HFFc6 (cell line): ENCODE measurements at places on chromosomes 11 and 22. TPM values are rescaled to one million over a fixed set of nuclear protein-coding genes. Genes with fewer than 3 reads are reported as not detected.

The KLHL35 gene
- total RNA-seq, result not detected in 3 replicates

The PDE3B gene
- not detected in 3 replicates for total RNA-seq

The TRPC6 gene
- total RNA-seq, result not detected in 3 replicates

The ACR gene
- total RNA-seq, result not detected in 3 replicates

The TRIM48 gene
- total RNA-seq, result not detected in 3 replicates

The ZC3H12C gene
- 3.4 to 4.5 TPM (median 3.8 TPM) in 3 replicates for total RNA-seq

The GGT5 gene
- 0.20 to 0.28 TPM in 2 of 3 replicates, not detected in the other for total RNA-seq

The C11orf21 gene
- not detected in 3 replicates for total RNA-seq

The OR52E1 gene
- total RNA-seq, result not detected in 3 replicates

The SCUBE2 gene
- total RNA-seq, result 0.31 to 0.64 TPM (median 0.45 TPM) in 3 replicates

- peak; percentile 23 for DNase-seq
- peaks cover 63% of the 10 kb centered on the region for H3K4me1 ChIP-seq
- no peaks in the 10 kb centered on the region; the same call in 1 of the 2 replicates for H3K27me3 ChIP-seq
- peak overlapping the region; percentile 57 for H3K27ac ChIP-seq
- no peak overlapping the region for H3K4me3 ChIP-seq
These were observed 8.6 kb downstream of the REXO2 start for GRCh38 chr11:114447892-114448291.

GRCh38 chr11:117918366-117919255 is 10.6 kb downstream of the TMPRSS13 start:
- H3K36me3 ChIP-seq, result no peaks in the 10 kb centered on the region
- no peak for DNase-seq
- peaks cover 43% of the 10 kb centered on the region for H3K27me3 ChIP-seq
- no peak overlapping the region for H3K27ac ChIP-seq

DNA sequence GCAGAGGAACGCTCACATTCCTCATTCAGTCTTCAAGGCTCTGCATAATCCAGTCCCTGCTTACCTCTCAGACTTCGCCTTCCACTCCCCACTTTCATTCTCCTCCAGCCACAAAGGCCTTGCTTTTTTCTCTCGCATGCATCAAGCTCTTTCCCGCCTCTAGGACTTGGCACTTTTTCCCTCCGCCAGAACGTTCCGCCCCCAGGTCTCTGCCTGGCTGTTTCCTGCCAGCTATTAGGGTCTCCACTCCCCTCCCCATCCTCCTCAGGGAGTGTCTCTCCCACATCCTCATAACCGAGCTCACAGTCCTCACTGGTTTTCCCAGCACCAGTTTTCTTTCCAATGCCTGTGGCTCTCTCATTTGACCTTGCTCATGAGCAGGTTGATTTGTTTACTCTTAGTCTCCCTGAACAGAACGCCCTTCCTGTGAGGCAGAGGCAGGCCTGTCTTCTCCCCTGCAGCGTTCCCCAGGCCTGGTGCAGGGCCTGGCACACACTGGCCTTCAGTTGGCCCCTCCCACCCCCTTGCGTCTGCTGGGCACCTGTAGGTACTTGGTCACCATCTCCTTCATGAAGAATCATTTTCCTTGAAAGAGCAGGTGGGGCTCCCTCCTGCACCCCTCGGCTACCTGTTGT is 75.2 kb downstream of the RTL6 start:
- no peak overlapping the region for H3K27ac ChIP-seq
- peaks cover 6% of the 10 kb centered on the region; the same call in 1 of the 2 replicates for H3K36me3 ChIP-seq
- no peak for DNase-seq
- peaks cover 14% of the 10 kb centered on the region for H3K27me3 ChIP-seq
- no peak overlapping the region for H3K4me3 ChIP-seq
- H3K4me1 ChIP-seq, result no peaks in the 10 kb centered on the region

DNA sequence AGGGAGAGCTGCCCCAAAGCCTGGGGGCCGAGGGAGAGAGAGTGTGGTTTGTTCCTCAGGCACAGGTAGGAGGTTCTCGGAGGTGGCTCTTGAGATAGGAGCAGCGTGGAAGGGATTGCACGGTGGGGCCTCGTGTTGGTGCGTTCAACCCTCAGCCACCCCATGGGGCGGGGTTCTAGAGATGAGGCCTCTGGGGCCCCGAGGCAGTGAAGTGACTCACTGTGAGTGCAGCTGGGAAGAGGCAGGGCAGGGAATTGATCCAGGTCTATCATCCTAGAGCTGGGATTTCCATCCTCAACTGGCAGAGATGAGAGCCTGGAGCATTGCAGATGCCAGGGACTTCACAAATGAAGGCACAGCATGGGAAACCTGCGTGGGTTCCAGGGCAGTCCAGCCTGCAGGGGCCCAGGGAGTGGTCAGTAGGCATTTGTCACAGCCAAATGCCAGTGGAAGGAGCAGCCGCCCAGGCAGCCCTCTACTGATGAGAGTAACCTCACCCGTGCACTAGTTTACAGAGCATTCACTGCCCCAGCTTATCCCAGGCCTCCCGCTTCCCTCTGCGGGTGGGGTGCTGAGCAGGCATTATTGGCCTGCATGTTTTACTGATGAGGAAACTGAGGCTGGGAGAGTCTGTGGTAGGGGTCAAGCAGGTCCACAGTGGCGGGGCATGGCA is 5.1 kb upstream of the SMARCB1 start:
- H3K27me3 ChIP-seq, result peaks cover 2% of the 10 kb centered on the region; the same call in 1 of the 2 replicates
- H3K27ac ChIP-seq, result peak overlapping the region; percentile 90
- peak; percentile 79 for DNase-seq
- H3K4me1 ChIP-seq, result peaks cover 33% of the 10 kb centered on the region

DNA sequence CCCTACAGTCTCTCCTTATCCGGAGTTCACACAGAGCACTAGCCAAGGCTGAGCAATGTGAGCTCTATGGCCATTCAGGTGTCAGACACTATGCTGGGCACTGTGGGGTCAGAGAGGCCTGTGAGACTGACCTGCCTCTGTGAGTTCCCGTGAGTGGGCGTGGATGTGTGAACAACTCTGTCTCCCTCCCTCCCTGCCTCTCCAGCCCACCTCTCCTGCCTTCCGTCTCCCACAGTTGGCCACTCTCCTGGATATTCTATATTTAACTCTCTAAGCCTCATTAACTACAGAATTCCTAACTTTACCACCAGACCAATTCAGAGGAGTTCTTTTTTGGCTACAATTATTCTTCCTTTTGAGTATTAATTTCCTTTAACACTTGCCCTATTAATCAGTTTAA is 191.6 kb upstream of the NCAM1 start:
- H3K27ac ChIP-seq, result no peak overlapping the region
- H3K27me3 ChIP-seq, result no peaks in the 10 kb centered on the region; the same call in 1 of the 2 replicates
- no peak for DNase-seq
- H3K4me1 ChIP-seq, result no peaks in the 10 kb centered on the region
- H3K36me3 ChIP-seq, result 0 out of 2 replicates have a peak, but pooled peaks cover 5% of the 10 kb centered on the region
- H3K4me3 ChIP-seq, result no peak overlapping the region

GRCh38 chr22:26374391-26375026 is 54.6 kb upstream of the ASPHD2 start:
- H3K36me3 ChIP-seq, result no peaks in the 10 kb centered on the region
- H3K27ac ChIP-seq, result no peak overlapping the region
- H3K4me3 ChIP-seq, result no peak overlapping the region
- DNase-seq, result no peak
- H3K27me3 ChIP-seq, result peaks cover 38% of the 10 kb centered on the region
- no peaks in the 10 kb centered on the region for H3K4me1 ChIP-seq

GRCh38 chr11:13291361-13291760 is 13.8 kb downstream of the BMAL1 start:
- H3K36me3 ChIP-seq, result no peaks in the 10 kb centered on the region
- no peak for DNase-seq
- H3K27me3 ChIP-seq, result no peaks in the 10 kb centered on the region; the same call in 1 of the 2 replicates
- no peak overlapping the region for H3K27ac ChIP-seq
- H3K4me3 ChIP-seq, result no peak overlapping the region

DNA sequence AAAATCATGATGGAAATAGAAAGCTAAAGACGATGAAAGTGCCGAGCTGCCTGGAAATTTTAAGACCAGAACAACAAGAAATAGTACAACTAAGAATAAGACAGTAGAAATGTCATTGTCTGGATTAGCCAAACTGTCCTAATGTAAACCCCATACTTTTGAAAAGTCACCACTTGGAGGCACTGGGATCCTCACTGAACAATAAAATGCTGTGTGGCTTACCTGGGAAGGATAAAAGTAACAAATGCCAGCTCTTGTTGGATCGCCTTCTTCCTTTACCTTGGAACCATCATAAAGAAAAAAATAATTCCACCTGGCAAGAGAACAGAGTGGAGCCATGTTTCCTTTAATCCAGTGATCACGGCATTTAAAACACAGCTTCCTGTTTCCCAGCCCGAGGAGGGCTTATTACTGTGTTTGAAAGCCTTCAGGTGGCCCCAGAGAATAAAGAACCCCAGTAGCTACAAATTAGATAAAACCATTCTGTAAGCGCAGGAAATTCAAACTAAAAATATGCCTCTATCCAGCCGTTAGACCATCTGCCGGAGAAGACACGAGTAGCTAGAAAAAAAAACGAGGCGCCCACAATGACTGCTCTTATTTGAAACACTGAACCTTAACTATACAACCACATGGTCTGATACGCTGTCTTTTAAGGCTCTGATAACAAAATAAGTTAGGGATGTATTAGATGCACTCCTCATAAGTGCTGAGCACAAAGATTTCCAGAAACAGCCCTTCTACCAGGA is 4.4 kb downstream of the HPS4 start:
- DNase-seq, result no peak
- H3K36me3 ChIP-seq, result peaks cover 17% of the 10 kb centered on the region
- H3K4me3 ChIP-seq, result peak overlapping the region; percentile 13; the same call in 1 of the 2 replicates
- no peaks in the 10 kb centered on the region; the same call in 1 of the 2 replicates for H3K27me3 ChIP-seq
- H3K27ac ChIP-seq, result peak overlapping the region; percentile 0; the same call in 1 of the 2 replicates

DNA sequence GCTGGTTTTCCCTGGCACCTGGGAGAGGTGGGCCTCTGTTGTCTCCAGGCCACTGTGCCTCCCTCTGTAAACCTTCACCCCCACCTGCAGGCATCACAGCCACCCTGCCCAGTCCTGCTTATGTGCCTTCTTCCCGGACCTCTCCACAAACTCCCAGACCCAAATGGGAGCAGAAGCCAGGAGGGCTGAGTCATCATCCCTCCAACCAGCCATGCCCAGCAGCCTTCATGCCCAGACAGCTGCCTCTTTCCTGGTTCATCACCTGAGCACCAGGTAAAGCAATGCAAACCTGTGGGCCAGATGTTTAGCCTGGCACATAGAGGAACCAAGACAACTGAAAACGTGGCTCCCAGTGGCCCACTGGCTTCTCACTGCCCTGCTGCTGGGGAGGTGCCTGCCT is 2.1 kb upstream of the TMPRSS4 start:
- H3K27me3 ChIP-seq, result peaks cover 39% of the 10 kb centered on the region
- H3K4me3 ChIP-seq, result no peak overlapping the region
- H3K27ac ChIP-seq, result no peak overlapping the region
- H3K36me3 ChIP-seq, result no peaks in the 10 kb centered on the region
- H3K4me1 ChIP-seq, result no peaks in the 10 kb centered on the region
- no peak for DNase-seq

- peak overlapping the region; percentile 80 for H3K27ac ChIP-seq
- H3K27me3 ChIP-seq, result no peaks in the 10 kb centered on the region; the same call in 1 of the 2 replicates
- H3K36me3 ChIP-seq, result peaks cover 7% of the 10 kb centered on the region
- H3K4me1 ChIP-seq, result peaks cover 13% of the 10 kb centered on the region
These were observed 112.2 kb downstream of the SBF2 start for GRCh38 chr11:10181811-10182210.

GRCh38 chr11:9267680-9268079 is 2.5 kb upstream of the DENND5A start:
- H3K36me3 ChIP-seq, result peaks cover 8% of the 10 kb centered on the region
- H3K27ac ChIP-seq, result no peak overlapping the region
- no peak overlapping the region for H3K4me3 ChIP-seq

DNA sequence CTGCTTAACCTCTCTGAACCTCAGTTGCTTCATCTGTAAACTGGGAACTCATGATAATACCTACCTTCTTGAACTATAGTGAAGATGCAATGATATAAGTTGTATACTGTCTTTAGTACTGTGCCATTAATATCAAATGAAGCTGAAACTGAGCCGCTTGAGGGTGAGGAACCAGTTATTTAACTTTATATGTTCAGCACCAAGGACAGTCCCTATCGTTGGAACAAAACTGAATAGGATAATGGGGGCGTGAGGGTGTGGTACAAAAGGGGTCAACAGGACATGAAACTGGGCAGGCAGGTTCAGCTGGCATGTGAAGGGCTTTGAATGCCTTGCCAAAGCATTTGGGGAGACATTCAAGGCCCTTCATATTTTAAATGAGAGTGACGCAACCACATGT is 112.6 kb downstream of the C11orf91 start:
- peaks cover 42% of the 10 kb centered on the region for H3K36me3 ChIP-seq
- no peak overlapping the region for H3K4me3 ChIP-seq
- no peak for DNase-seq
- no peak overlapping the region for H3K27ac ChIP-seq
- H3K27me3 ChIP-seq, result peaks cover 3% of the 10 kb centered on the region

- H3K36me3 ChIP-seq, result no peaks in the 10 kb centered on the region
- H3K27ac ChIP-seq, result no peak overlapping the region
- peaks cover 72% of the 10 kb centered on the region for H3K27me3 ChIP-seq
- DNase-seq, result no peak
- no peak overlapping the region for H3K4me3 ChIP-seq
- no peaks in the 10 kb centered on the region for H3K4me1 ChIP-seq
These were observed 40.6 kb downstream of the SCUBE1 start for GRCh38 chr22:43302531-43303041.

GRCh38 chr11:64560139-64560771 is 30.8 kb upstream of the SLC22A12 start:
- H3K27ac ChIP-seq, result no peak overlapping the region
- H3K4me3 ChIP-seq, result no peak overlapping the region
- peaks cover 36% of the 10 kb centered on the region for H3K27me3 ChIP-seq
- no peaks in the 10 kb centered on the region for H3K36me3 ChIP-seq

DNA sequence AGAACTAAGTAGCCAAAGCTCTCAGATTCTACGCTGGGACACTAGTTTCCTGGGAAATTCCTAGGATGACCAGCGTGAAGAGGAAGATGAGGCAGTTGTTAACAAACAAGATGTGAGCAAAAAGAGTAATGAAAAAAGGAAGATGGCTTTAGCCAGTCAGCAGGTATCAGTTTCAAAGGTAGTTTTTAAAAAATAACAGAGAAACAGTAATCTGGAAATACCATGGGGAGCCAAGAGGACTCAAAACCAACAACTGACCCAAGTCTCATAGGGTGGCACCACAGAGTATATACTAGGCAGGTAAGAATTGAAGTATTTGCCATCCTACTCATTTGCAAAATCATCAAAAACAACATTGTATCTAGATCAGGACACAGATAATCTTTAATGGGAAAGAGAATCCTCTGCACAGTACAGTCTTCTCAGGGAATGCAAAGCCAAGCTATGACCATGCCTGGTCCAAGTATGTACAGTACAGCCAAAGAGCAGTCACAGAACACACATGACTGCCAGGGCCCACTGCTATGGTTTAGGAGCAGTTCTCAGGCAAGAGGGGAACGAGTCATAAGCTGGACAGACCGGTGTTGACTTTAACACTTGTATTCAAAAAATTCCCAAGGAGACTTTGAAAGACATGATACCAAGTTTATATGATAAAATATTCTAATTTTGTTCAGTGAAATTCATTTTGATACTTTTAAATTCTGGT is 20.6 kb downstream of the MSANTD4 start:
- H3K36me3 ChIP-seq, result peaks cover 50% of the 10 kb centered on the region
- no peaks in the 10 kb centered on the region for H3K4me1 ChIP-seq
- H3K27ac ChIP-seq, result no peak overlapping the region
- no peak overlapping the region for H3K4me3 ChIP-seq
- H3K27me3 ChIP-seq, result no peaks in the 10 kb centered on the region
- DNase-seq, result no peak

- peaks cover 8% of the 10 kb centered on the region for H3K36me3 ChIP-seq
- H3K4me1 ChIP-seq, result peaks cover 18% of the 10 kb centered on the region
- H3K4me3 ChIP-seq, result peak overlapping the region; percentile 80
- H3K27ac ChIP-seq, result peak overlapping the region; percentile 98
- H3K27me3 ChIP-seq, result peaks cover 6% of the 10 kb centered on the region
These were observed 1.5 kb upstream of the ANKRD13D start for GRCh38 chr11:67287355-67288197.
